ENCODE measurements at places on chromosomes 2 and 18.

DNA sequence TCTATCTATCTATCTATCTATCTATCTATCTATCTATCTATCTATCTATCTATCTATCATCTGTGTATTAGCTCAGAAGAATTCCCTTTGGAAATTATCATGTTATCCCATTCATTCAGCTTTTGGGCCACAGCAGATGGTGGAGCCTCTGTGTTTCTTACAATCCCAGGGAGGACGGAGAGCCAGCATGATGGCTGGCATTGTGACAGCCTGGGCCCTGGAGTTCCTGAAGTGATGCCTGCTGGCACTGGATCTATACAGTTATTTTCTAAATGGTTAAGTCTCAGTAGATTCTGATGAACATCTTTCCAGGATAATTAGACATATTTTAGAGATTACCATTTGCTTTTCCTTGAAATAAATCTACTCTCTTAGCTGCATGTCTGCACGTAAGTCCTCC lies 385.4 kb upstream of the NXPH2 start:
- H3K27ac ChIP-seq: no peak overlapping the region
- H3K36me3 ChIP-seq: no peaks in the 10 kb centered on the region
- DNase-seq: no peak
- no peaks in the 10 kb centered on the region for H3K27me3 ChIP-seq
- no peak overlapping the region for H3K4me3 ChIP-seq
- no peaks in the 10 kb centered on the region for H3K4me1 ChIP-seq

- H3K27ac ChIP-seq: no peak overlapping the region
- no peak for DNase-seq
- H3K4me3 ChIP-seq: no peak overlapping the region
- H3K4me1 ChIP-seq: peaks cover 5% of the 10 kb centered on the region
- H3K27me3 ChIP-seq: peaks cover 57% of the 10 kb centered on the region
Measured at GRCh38 chr18:37392648-37393047, 172.9 kb downstream of the CELF4 start.

DNA sequence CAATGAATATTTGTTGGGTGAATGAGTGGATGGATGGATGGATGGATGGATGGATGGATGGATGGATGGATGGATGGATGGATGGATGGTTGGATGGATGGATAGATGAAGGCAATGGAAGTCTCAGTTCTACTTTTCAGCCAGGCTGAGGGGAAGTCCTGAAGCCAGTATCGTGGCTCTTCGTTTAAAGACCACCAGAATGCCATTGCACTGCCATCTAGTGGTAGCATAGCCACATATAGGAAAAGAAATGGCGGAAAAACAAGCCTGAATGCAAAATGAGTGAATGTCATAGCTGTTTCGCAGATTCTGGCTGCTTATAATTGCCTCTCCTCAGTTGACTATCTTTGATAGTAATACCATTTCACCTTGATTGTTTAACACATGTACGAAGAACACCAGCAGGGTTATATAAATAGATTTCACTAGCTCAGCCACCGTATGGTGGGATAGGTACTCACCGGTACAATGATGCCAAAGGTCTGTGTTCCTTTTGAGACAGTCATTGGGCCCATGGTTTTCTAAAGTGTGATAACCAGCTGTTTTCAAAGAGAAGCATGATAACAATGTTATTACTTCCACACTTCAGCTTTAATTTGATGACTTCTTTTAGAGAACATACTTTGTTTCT lies 62.3 kb upstream of the GREB1L start:
- DNase-seq: no peak
- H3K4me3 ChIP-seq: no peak overlapping the region
- no peak overlapping the region for H3K27ac ChIP-seq
- no peaks in the 10 kb centered on the region for H3K27me3 ChIP-seq
- no peaks in the 10 kb centered on the region for H3K36me3 ChIP-seq

DNA sequence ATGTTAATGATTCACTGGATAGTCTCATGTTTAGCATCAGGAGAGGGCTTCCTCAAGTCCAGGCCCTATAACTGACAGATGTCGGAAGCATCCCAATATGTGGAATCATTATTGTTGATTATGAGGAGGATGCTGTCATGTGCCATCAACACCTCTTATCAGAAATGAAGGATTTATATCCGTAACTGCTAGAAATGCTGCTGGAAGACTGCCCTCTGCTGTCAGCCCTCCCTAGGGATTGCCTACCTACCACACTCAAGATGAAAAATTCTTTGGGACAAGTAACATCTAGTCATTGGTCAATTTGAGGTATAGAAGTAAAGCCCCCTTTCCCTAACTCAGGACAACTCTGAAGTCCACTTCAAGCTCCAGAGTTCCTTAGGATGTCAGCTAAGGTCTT lies 1166.5 kb upstream of the NXPH2 start:
- H3K36me3 ChIP-seq: no peaks in the 10 kb centered on the region
- no peak for DNase-seq
- no peaks in the 10 kb centered on the region for H3K4me1 ChIP-seq
- no peak overlapping the region for H3K4me3 ChIP-seq

GRCh38 chr2:136183097-136183496 lies 65.1 kb upstream of the CXCR4 start:
- DNase-seq: no peak
- no peaks in the 10 kb centered on the region for H3K36me3 ChIP-seq
- H3K4me1 ChIP-seq: peaks cover 8% of the 10 kb centered on the region
- H3K4me3 ChIP-seq: no peak overlapping the region

DNA sequence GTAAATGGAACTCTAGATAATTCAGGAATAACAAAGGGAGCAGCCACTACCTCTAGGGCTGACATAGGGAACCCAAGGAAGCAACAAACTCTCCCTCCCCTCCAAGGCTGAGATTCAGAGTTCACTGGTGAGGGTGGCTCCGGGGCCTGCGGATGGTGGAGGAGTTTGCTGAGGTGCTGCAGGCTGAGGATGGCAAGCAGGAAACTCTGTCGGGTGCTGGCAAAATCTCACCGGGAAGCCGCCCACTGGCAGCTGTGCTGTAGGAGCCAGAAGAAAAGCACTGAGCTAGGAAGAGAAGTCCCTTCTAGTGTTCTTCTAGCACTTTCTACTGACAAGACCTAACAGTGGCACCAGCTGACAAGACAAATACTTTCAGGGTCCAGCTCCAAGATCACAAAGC lies 12.5 kb upstream of the HAAO start:
- peaks cover 48% of the 10 kb centered on the region for H3K27me3 ChIP-seq
- peaks cover 3% of the 10 kb centered on the region for H3K36me3 ChIP-seq
- H3K4me1 ChIP-seq: peaks cover 3% of the 10 kb centered on the region
- H3K27ac ChIP-seq: no peak overlapping the region

DNA sequence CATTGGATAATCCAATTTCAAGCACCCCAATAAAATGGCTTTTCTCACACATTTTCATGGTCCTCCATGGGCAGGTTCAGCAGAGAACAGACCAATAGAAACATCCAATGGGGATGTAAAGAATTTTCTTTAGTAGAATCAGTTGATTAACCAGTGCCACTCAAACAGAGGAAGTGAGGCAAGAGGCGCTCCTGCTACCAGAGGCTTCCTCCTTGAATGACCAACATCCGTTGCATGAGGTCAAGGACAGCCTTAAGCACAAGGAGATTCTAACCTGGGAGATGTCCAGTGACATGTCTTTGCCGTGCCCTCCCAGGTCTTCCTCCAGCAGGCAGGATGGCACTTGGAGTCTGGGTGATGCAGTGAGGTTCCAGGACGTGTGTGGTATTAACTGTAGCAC lies 146.6 kb downstream of the PIEZO2 start:
- no peaks in the 10 kb centered on the region for H3K36me3 ChIP-seq
- H3K4me3 ChIP-seq: no peak overlapping the region
- no peaks in the 10 kb centered on the region for H3K4me1 ChIP-seq
- H3K27me3 ChIP-seq: peaks cover 4% of the 10 kb centered on the region
- no peak for DNase-seq

DNA sequence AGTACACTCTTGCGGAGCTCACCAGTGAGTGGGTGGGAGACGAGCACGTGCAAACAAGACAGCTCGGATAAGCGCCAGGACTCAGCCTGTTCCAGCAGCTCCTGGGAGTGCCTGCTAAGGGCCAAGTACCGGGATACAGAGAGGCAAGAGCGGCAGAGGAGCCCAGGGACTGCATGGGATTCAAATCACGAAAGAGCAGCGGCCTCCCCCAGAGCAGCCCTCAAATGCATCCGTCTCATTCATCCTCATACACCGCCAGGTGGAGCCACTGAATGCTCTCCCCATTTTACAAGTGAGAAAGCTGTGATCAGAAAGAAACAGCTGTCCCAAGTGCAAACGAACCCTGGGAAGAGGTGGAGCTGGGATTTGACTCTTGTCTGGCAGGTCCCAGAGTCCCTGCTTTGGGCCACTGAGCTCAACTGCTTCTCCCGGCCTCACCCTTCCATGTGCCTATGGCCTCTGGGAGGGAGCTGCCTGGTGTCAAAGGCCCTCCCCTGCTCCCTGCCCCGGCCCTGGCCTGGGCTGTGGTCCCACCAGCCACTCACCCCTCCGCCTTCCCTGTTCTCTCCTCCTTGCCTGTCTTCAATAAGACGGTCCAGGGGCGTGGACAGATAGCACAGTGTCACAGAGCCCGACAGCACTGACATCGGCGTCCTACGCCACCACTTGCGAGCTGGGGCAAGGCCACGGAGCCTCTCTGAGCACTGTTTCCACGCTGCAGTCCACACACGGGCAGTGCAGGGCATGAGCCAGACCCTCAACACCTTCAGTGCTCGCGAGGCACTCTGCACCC lies 72.8 kb upstream of the TAF1B start:
- H3K36me3 ChIP-seq: no peaks in the 10 kb centered on the region
- H3K4me3 ChIP-seq: peak overlapping the region; percentile 21
- peak; percentile 33 for DNase-seq
- H3K27ac ChIP-seq: peak overlapping the region; percentile 80

DNA sequence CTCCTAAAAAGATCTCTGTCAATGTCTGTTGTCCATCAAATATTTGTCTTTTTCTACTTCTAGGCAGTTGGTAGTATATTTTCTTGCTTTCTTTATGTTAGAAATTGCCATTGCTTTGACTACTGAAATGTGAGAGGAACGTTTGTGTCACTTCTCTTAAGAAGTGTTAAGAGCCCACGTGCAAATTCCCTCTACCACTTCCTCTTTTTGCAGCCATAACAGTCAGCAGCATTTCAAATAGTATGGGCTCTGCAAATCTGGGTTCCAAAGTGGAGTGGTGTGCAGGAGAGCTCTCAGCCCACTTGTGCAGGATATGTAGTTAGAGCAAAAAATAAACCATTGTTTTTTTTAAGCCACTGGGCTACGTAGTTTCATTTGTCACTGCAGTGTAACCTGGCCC lies 314.0 kb downstream of the MEIS1 start:
- no peak for DNase-seq
- no peaks in the 10 kb centered on the region for H3K27me3 ChIP-seq
- no peak overlapping the region for H3K27ac ChIP-seq
- no peak overlapping the region for H3K4me3 ChIP-seq
- no peaks in the 10 kb centered on the region for H3K4me1 ChIP-seq
- H3K36me3 ChIP-seq: no peaks in the 10 kb centered on the region

DNA sequence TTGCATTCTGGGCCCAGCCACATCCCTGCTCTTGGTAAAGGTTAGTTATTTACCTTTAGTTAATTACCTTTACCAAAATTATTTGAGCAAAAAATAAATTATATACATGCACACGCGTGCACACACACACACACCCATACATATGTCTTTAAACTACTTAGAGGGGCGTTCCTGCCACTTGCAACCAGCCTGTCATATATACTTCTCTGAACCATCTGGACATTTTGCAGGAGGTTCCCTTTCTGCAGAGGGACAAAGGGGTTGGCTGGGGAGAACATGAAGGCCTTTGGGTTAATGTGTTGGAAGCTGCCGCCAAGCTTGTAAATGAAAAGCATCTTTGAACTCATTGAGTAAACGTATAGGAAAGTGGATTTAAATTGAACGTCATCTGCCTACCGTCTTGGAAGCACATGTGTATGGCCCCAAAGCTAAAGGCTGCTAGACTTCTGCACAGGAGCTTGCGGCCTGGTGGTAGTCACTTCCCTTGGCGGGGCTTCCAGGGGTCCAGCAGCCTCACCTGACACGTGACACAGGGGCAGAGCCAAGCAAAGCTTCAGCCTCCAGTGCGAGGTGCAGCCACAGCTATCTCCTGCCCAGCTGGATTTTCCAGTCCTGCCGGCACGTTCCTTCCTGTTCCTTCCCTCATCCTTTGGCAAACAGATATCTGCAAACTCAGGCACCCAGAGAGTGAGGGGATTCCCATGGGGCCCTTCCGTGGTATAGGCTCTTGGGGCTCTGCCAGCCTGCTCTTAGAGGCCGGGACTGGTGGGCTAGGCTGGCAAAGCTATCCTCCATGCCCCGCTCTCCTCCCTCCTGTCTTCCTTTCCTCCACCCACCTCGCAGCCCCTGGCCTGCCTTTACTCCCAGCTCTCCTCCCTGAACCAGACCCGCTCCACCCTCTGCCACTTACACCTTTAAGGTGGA lies 46.1 kb downstream of the SERTAD2 start:
- H3K4me1 ChIP-seq: peaks cover 13% of the 10 kb centered on the region
- no peak for DNase-seq
- H3K27ac ChIP-seq: peak overlapping the region; percentile 89
- H3K36me3 ChIP-seq: no peaks in the 10 kb centered on the region

DNA sequence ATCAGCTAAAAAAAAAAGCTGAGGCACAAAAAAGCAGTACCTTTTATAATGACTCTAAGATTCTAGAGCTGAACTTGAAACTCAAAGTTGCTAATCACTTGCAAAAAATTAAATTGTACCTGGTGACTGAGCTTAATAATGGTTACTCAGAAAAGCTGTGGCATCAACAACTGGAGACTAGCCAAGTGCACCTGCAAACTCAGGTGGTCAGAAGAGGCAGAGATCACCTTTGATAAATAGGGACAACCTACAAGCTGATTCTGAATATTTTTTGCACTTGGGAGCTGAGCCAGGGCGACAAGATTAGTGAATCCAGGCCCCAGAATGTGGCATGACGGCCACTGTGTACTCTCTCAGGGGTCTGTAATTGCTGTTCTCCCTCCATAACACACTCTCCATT lies 3.0 kb downstream of the ABHD3 start:
- H3K4me3 ChIP-seq: no peak overlapping the region
- H3K27me3 ChIP-seq: no peaks in the 10 kb centered on the region
- H3K36me3 ChIP-seq: no peaks in the 10 kb centered on the region
- no peak overlapping the region for H3K27ac ChIP-seq
- no peak for DNase-seq

- peaks cover 6% of the 10 kb centered on the region for H3K36me3 ChIP-seq
- H3K27ac ChIP-seq: peak overlapping the region; percentile 29
- H3K4me1 ChIP-seq: peaks cover 16% of the 10 kb centered on the region
- no peak for DNase-seq
- no peaks in the 10 kb centered on the region for H3K27me3 ChIP-seq
Measured at GRCh38 chr2:70984228-70984575, 5.8 kb downstream of the ANKRD53 start.

DNA sequence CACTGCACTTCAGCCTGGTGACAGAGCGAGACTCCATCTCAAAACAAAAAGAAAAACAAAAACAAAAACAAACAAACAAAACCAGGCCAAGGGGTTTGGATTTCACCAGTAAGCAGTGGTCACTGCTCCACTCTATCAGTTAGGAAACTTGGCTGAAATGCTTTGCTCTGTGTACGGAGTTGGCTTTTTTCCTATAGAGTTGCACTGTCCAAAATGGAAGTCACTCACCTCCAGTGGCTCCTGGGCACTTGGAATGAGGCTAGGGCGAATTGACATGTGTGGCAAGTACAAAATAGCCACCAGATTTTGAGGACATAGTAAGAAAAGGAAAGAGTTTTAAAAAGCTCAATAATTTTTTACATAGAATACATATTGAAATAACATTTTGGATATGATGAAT lies 228.7 kb downstream of the LOXHD1 start:
- peaks cover 22% of the 10 kb centered on the region for H3K27me3 ChIP-seq
- no peak overlapping the region for H3K27ac ChIP-seq
- peaks cover 7% of the 10 kb centered on the region for H3K36me3 ChIP-seq
- DNase-seq: no peak

- H3K27me3 ChIP-seq: peaks cover 86% of the 10 kb centered on the region
- peak overlapping the region; percentile 62 for H3K27ac ChIP-seq
- H3K4me3 ChIP-seq: peak overlapping the region; percentile 82
- DNase-seq: no peak
- peaks cover 7% of the 10 kb centered on the region for H3K36me3 ChIP-seq
- H3K4me1 ChIP-seq: peaks cover 23% of the 10 kb centered on the region
Measured at GRCh38 chr18:49563130-49563540, 1.3 kb downstream of the LIPG start.

Data from T-helper 17 cell (primary cell).